ENCODE measurements at places on chromosomes 11 and 22.
A peak's percentile ranks its signal among the peaks of the same experiment; 100 is the strongest.

- DNase-seq, result no peak
Observed at GRCh38 chr11:92391364-92391763, 166.7 kb downstream of the FAT3 start.

DNA sequence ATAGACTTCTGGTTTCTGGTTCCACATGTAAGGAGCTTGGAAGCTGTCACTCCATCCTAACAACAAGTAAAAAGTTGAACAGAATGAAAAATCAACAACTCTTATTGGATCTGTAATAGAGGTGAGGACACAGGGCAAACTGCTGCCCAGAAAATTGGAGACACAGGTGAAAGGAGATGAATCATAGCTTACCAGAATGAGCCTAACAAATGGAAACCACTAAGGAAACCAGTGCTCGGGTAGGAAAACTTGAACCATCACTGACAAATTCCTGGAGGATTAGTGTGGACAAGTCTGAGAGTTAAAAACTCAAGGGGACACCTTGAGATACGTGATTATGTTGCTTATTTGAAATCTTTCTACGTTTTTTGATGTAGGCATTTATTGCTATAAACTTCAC, 52.1 kb downstream of the GDPD4 start:
- no peak for DNase-seq

- no peak for DNase-seq
Observed at GRCh38 chr11:12154871-12155668, 44.7 kb downstream of the MICAL2 start.

GRCh38 chr11:118998822-118999221, 884 bp downstream of the CENATAC start:
- DNase-seq, result no peak

- DNase-seq, result no peak
Observed at GRCh38 chr11:103016031-103016430, 60.5 kb upstream of the MMP13 start.

DNA sequence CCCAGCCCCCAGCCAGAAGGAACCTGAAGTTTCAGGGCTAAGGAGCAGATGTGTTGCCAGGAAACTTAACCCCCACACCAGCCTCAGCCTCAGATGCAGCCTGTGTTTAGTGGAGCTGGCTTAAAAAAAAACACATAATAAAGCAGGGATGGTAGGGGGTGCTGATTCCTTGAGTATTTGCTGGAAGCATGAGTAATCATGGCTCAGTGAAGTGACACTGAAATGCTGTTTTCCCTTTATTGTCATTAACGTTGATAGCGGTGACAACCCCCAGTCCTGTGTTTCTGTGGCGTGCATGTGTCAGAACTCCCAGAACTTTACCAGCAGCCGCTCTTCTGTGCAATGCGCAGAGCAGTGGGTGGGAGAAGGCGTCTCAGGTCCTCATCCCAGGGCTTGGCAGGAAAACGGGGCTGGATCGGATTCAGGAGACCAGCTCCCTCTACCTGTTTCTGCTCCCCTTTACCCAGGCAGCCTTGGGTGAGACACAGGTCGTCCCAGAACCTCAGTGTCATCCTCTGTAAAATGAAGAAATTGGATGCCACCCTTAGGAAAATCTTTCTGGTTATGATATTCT, 1282.1 kb downstream of the TBC1D22A start:
- DNase-seq, result no peak

GRCh38 chr11:113504586-113504985, 29.4 kb upstream of the DRD2 start:
- no peak for DNase-seq

- DNase-seq, result peak; percentile 12
Observed at GRCh38 chr22:23909296-23909898, 15.2 kb downstream of the MIF start.

DNA sequence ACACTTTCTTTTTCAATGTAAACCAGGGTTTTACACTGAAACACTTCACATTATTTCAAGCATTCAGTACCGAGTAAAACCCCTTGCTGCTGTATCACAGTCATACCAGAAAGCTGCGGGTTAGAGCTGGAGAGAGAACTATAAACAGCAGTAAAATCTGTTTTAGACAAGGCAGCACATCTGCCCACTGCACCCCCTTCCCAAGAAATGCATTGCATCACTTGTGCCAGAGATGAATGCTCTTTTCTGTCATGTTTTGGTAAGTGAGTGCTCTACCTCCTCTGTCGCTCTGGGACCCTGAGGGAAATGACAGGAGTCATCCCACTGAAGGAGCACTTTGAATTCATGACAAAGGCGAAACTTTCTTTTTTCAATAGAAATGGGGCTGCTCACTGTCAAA, 107.2 kb downstream of the MAML2 start:
- DNase-seq, result no peak

- no peak for DNase-seq
Observed at GRCh38 chr11:134630861-134631260, 218.8 kb upstream of the B3GAT1 start.

DNA sequence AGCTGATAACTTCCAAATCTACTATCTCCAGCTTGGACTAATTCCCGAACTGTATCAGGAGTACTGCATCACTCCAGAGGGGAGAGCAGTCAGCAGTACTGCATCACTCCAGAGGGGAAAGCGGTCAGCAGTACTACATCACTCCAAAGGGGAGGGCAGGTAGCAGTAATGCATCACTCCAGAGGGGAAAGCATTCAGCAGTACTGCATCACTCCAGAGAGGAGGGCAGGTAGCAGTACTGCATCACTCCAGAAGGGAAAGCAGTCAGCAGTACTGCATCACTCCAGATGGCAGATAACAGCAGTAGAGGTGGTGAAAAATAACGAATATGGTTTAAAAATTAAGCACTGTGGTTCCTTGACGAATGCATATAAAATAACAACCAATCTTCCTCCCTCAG, 8.4 kb downstream of the CWC15 start:
- no peak for DNase-seq

DNA sequence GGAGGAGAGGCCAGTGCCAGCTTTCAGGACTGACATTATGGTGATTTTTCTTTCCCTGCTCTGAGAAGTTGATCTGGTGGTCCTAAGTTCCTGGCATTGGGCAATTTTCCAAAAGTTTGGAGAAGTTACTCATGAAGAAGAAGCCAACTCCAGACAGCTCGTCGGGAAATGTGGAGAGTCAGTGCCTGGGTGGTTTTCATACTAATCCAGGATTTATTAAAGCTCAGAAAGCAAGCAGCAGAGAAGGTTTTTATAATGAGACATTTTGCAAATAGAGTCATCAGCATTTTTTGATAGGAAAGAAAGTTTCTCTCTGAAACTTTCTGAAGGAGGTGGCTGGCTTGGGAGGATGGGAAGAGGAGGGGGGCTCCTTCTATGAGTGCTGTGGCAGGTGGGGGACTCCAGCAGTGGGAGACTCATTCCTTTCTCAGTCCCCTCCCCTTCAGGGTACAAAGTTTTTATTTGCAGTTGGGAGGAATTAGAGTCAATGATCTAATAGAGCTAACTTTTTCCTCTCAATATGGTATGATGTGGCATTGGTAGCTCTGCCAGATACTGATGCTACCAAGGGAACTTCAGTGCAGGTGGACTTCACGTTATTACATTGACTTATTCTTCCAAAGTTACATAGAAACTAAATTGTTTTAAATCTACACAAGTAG, 55.4 kb downstream of the LIF start:
- DNase-seq, result no peak

GRCh38 chr11:17275400-17276235, 921 bp upstream of the NUCB2 start:
- DNase-seq, result no peak
